ENCODE measurements at places on chromosomes 16 and 17.

DNA sequence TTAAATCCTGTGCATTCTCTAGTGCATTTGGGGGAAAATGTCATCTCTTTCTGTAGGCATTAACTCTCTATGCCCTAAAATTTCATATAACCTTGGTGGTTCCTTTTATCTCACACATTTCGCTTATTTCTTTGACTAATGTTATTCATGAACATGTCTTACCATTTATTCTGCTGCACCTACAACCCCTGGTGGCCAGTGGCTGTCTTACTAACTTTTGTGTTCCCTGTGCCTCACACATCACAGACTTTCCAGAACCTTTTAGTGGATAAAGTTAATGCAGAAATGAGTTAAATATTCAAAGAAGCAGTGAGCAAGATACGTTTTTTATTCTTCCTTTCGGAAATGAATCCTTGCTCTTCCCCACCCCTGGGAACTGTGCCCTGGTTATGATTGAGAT, 111.9 kb downstream of the CDH13 start:
- DNase-seq = no peak

DNA sequence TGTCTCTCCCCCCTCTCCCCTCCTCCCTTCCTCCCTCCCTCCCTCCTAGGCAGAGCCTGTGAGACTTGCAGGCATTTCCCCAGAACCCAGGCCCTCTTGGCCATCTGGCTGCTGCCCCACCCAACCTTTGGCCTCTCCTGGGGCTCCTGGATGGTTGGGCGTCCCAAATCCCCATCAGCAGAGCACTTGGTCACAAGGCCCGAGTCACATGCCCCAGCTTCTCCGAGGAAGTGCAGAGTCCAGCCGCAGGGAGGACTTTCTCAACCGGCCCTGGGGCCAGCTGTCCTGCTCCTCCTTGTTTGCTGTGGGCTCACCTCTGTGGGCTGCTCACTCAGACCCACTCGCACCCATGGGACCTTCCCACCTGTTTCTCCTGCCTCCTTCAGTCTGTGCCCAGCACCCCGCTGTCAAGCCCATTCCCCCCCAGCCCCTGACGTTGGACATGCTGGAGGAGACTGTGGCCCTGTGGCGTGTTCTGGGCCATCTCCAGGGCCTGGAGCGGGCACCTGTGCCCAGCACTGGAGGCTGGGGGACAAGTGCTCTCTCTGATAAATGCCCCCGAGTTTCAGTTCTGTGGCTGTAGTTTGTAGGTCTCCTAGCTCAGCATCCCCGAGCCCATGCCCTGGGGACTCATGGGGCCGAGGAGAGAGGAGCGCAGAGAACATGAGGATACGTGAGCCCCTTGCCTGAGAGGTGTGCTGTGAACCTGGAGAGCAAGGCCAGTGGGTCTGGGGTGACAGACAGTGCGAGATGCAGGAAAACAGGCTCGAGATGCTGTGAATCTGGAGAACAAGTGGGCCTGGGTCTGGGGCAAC, 42.3 kb upstream of the ZNF750 start:
- no peak for DNase-seq

DNA sequence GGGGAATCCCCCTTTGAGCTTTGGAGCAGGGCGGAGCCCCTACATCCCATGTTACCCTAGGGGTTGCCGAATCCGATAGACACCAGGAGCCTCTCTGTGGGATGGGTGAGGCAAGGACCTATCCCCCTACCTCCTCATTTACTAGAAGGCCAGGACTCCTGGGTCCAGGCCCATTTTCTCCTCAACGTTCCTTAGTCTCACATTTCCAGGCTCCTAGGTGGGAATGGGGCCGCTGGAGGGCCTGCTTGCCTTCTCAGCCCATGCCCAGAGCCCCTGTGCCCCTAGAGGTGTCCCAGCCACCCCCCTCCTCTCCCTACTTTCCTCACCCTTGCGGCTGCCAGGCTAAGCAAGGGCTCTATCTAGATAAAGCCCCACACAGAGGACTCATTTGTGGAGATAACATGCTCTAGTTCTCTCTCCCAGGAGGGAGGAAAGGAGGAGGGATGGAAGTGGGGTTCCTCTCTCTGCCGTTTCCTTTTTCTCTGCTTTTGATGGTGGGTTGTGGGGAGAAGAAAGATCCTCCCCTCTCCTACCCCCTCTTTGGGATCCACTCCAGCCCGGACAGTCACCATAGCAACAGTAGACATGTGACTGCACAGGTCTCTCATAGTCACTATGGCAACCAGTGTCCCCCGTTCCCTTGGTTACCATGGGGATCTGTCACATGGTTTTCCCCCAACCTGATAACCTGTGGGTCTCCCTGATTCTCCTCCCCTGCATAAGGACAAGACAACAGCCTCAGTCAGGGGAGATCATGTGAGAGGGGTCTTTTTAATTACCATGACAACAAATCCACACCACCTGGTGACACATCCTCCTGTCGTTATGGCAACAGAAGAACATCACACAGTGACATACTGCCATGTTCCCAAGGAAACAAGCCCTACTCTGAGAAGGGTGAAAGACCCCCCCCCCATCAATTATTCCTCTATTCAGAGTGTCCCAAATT, 5.2 kb downstream of the CACNA1G start:
- DNase-seq = no peak

GRCh38 chr17:27804113-27804512, 3.8 kb upstream of the NOS2 start:
- no peak for DNase-seq

DNA sequence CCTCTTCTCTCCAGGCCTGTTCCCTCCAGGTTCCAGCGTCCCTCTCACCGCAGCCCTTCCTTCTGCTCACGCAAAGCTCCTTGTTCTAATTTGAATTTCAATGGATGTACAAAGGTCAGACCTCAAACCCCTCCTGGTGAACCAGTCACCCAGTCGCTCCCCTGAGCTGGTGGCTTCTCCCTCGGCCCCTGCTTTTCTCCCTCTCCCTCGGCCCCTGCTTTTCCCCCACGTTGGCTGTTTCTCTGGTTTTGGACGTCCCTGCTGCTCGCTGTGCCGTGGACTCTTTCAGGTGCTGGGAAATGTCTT, 8.6 kb upstream of the MSLN start:
- DNase-seq = no peak

Measured in activated naive CD4-positive, alpha-beta T cell treated with Interleukin-2 at 50 U/mL for 16 hours (primary cell).